ENCODE measurements at places on chromosomes 16 and 17.

- no peaks in the 10 kb centered on the region for H3K27me3 ChIP-seq
- no peak overlapping the region for H3K4me3 ChIP-seq
- peaks cover 4% of the 10 kb centered on the region for H3K4me1 ChIP-seq
- DNase-seq: no peak
- H3K36me3 ChIP-seq: peaks cover 36% of the 10 kb centered on the region
These were observed 47.3 kb downstream of the ZCCHC14 start for GRCh38 chr16:87445486-87445885.

GRCh38 chr17:8005967-8006730 is 3.7 kb downstream of the GUCY2D start:
- no peaks in the 10 kb centered on the region for H3K36me3 ChIP-seq
- DNase-seq: no peak
- H3K4me1 ChIP-seq: peaks cover 9% of the 10 kb centered on the region
- no peak overlapping the region for H3K4me3 ChIP-seq
- peaks cover 60% of the 10 kb centered on the region for H3K27me3 ChIP-seq

- peaks cover 30% of the 10 kb centered on the region for H3K4me1 ChIP-seq
- no peak overlapping the region for H3K4me3 ChIP-seq
- H3K27me3 ChIP-seq: no peaks in the 10 kb centered on the region
- H3K36me3 ChIP-seq: peaks cover 3% of the 10 kb centered on the region
These were observed 13.8 kb upstream of the TCF25 start for GRCh38 chr16:89859615-89860007.

GRCh38 chr16:67173808-67174705 is 3.7 kb downstream of the NOL3 start:
- peak; percentile 62 for DNase-seq
- peak overlapping the region; percentile 86 for H3K27ac ChIP-seq
- H3K27me3 ChIP-seq: peaks cover 25% of the 10 kb centered on the region

DNA sequence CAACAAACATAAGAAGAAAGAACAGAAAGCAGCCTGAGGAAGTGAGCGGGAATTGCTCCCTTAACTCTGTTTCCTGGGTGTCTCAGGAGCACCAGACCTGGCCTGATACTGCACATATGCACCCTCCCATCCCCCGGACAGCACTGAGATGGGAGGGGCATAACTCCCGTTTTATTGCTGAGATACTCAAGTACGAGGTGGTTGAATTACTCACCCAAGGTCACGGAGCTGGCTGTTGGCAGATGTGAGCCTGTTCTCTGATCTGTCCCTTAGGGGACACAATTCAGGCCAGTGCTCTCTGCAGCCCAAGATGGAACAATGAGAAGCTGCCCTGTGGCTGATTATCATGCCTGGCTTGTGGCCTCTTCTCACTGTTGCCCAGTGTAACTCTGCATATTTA is 9.1 kb upstream of the MED9 start:
- no peaks in the 10 kb centered on the region for H3K36me3 ChIP-seq
- no peaks in the 10 kb centered on the region for H3K4me1 ChIP-seq
- no peak overlapping the region for H3K4me3 ChIP-seq
- no peak overlapping the region for H3K27ac ChIP-seq

- peaks cover 6% of the 10 kb centered on the region for H3K4me1 ChIP-seq
- H3K27me3 ChIP-seq: no peaks in the 10 kb centered on the region
- peaks cover under 1% of the 10 kb centered on the region for H3K36me3 ChIP-seq
- peak; percentile 50 for DNase-seq
These were observed 6.6 kb downstream of the WFIKKN2 start for GRCh38 chr17:50841949-50842354.

DNA sequence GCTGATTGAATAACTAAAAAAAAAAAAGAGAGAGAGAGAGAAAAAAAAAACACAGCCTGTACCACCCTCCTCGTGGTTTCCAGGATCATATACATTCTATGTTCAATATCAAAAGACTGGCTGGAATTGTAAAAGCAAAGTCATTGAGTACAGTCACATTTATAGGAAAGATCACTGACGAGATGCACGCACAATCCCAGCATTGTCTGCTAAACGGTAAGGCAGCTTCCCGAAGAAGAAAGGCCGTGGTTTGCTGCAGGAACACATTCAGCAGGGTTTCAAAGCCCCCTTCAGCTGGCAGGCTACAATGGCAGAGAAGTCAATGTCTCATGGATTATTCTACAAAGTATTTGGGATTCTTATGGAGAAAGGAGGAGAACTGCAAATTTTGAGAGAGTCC is 9.3 kb downstream of the NQO1 start:
- H3K27ac ChIP-seq: no peak overlapping the region
- H3K4me1 ChIP-seq: no peaks in the 10 kb centered on the region
- H3K27me3 ChIP-seq: no peaks in the 10 kb centered on the region
- H3K4me3 ChIP-seq: no peak overlapping the region

DNA sequence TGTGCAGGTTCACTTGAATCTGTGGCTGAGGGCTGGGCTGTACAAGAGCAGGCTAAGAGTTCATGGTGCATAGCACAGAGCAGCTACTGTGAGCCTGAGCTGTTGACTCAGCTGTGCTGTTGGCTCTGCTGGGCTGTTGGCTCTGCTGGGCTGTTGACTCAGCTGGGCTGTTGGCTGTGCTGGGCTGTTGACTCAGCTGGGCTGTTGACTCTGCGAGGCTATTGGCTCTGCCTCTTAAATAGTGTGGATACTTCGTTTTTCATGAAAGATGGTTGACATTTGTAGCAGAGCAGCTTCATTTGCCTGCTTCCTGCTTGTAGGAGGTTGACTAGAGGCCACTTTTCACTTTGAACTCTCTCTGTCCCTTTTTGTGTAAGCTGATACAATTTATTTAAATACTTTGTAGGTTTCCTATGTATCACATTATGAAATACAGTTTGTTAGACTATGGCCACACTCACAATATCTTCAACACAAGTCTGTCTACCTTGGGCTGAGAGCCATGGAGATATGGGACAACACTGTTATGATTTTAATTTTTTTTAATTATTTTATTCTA is 40.3 kb upstream of the CCNF start:
- peaks cover under 1% of the 10 kb centered on the region for H3K36me3 ChIP-seq
- peaks cover 13% of the 10 kb centered on the region for H3K27me3 ChIP-seq
- H3K4me1 ChIP-seq: no peaks in the 10 kb centered on the region

DNA sequence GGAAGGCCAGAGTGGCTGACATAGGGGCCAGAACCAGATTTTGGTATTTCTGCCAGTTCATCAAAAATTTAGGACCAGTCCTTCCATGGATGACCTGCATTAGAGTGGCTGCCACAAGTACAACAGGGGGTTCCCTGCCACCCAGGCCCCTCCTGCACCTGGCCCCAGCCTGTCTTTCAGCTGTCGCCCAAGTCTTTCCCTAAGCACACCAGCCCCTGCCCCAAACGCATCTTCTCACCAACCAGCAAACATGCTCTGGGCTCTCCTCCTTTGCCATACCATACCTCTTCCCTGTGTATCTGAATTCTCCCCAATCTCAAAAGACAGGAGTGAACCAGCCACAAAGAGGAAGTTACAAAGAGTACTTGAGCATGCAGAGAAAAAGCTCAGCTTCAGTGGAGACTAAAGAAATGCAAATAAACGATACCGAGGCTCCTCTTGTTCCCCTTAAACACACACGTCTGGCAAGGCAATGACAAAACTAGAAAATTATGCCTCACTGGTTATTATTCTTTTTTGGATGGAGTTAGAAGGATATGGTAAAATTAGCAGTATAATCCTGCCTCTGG is 130.6 kb downstream of the DYNLRB2 start:
- no peak for DNase-seq
- H3K4me3 ChIP-seq: no peak overlapping the region
- no peaks in the 10 kb centered on the region for H3K36me3 ChIP-seq

- peak overlapping the region; percentile 62 for H3K4me3 ChIP-seq
- no peak for DNase-seq
- H3K4me1 ChIP-seq: peaks cover 23% of the 10 kb centered on the region
- H3K27me3 ChIP-seq: no peaks in the 10 kb centered on the region
- H3K36me3 ChIP-seq: peaks cover 49% of the 10 kb centered on the region
These were observed 744 bp upstream of the METRNL start for GRCh38 chr17:83078378-83079351.

Measured in effector memory CD8-positive, alpha-beta T cell (primary cell).